ENCODE measurements at places on chromosomes 16 and 17.
A peak's percentile ranks its signal among the peaks of the same experiment; 100 is the strongest.

GRCh38 chr16:65919145-65919985 is 447.1 kb upstream of the CDH5 start:
- DNase-seq = peak; percentile 15

- DNase-seq = no peak
Measured at GRCh38 chr16:59327894-59328293, 593.8 kb upstream of the GOT2 start.

GRCh38 chr16:85211271-85211801 is 99.1 kb upstream of the CIBAR2 start:
- DNase-seq = no peak

DNA sequence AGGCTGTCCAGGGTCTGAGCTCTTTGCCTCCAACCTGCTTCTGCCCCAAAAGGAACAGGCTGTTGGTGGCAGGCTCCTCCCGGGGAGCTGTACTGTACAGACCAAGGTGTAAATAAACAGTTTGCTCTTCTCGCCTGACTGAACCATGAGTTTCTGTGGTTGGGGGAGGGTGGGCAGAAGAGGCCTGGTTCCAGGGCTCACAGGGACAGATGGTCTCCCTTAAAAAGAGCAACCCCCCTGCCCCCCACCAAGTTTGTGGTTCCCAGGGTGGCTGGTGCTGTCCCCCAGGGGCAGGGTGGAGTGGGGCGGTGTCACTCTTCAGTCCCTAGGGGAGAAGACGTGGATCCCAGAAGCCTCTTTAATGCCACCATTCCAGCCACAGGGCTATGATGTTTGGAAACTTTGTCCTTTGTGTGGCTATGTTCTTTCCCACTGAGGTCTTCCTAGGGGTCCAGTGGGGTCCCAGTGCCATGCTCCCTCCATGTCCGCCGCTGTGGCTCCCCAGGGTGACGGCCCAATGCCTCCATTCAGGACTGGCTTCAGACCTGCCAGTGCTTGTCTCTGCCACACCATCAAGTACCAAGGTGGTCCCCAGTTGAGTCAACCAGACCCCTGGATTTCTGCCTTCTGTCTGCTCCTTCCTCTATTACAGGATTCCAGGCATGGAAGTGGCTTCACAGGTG is 146.7 kb downstream of the RAB11FIP4 start:
- no peak for DNase-seq

DNA sequence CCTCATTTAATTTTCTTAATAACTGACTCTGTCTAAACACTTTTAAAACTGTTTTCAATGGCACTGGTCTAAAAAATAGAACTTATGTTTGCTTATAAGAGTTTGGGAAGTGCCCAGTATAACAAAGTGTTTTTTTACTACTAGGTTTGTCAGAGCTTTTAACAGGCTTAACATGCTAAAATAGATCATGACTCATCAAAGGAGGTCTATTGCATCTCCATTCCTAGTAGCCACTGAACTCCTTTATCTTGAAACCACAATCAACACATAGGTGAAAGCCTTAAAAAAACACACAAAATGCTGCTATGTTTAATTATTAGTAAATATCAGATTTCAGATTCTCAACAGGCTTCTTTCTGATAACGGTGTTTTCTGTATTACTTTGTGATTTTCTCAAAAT is 196.4 kb upstream of the KIF2B start:
- DNase-seq = no peak
